ENCODE measurements at places on chromosomes 11 and 22.

DNA sequence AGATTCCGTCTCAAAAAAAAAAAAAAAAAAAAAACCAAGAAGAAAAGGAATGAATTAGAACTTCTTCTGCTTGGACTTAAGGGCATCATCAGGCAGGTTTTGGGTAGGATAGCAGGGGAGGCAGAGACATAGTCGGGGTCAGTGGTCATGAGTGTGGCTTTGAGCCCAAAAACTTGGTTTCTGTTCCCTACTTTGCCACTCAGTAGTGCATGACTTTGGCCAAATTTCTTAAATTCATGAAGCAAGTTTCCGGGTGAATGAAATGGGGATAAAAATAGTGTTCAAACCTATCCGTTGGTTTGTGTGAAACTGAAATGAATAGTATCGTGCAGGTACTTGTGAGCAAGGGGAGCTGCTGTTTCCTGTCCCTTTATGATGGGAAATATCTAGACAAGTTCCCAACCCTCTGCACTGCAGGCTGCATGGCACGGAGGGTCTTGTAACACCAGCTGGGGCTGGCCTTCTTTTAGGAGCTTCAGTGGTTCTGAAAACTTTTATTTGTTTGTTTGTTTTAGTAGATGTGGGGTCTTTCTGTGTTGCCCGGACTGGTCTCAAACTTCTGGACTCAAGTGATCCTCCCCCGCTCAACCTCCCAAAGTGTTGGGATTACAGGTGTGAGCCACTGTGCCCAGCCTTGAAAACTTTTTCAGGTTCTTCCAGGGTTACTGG is 18.4 kb downstream of the NEAT1 start:
- DNase-seq, result no peak

DNA sequence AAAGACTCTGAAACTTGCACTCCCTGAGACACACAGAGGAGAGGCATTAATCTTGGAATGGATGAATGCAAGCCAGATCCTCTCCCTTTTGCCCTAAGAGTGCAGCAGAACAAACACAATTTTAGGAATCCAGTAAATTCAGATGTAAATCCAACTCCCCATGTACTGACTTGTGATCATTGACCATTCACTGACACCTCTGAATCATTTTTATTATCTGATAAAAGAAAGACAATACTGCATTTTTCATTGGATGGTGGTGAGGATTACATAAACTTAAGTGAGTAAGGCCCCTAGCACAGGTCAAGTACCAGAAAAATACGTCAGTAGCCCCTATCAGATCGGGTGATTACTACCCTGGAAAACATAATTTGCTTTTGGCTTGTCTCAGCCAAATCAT is 782.9 kb upstream of the API5 start:
- DNase-seq, result no peak

DNA sequence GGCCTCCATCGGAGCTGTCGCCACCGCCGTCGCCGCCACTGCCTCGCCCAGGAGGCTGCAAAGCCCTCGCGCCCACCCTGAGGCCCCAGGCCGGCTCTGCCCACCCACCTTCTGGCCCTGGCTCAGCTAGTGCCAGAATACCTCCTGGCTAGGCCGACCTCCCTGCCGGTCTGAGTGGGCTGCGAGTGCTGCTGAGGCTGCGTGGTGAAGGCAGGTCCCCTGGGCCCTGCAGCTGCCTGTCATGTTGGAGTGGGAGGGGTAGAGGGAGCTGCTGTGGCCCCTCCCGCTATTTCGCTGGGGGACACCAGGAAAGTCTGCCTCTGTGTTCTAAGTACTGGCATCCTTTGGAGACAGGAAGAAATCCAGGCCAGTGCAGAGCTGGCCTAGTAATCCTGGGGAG is 34.2 kb downstream of the LRRC10B start:
- DNase-seq, result no peak

DNA sequence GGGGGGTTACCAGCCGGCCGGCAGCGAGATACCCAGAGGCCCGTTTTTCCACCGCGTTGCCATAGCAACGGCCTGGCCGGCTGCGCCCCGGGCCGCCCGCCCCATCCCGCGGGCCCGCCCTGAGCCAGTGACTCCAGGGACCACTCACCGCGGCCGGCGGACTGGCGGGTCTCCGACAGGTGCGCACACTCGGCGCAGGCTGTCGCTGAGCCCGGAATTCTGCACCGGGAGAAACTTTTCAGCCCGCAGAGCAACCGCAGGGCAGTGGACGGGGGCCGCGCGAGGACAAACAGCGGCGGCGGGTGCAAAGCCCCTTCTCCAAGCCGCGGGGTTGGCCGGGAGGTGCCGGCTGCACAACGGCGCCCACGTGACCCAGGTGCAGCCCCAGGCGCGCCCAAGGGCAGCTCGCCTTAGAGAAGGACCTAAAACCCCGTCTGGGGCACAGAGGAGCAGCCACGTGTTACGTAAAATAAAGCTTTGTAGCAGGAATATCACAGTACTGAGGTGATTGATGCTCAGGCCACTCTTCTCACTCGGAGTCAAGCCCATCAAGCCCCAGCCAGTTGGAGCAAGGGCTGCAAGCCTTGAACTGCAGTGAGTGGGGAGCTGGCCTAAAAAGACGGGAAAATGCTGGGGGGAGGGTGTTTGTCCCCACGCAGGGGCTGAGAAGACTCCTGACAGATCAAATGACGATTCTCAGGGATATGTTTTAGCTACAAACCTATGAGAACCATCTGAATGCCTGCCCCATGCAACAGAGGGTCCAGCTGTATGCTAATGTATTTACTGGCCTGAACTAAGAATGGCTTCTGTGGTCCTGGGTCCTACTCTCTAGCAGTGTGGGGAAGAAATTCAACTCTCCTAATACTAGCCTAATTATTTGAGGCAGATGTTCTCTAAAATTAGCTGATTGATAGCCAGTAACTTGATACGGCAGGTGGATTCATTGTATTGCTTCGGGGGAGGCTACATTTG is at the start of gene STK33:
Gene STK33, minus strand, starts transcription at position 294 of the 975 bp plus-strand sequence. CDS start 119,323 bp downstream, outside the sequence.
- DNase-seq, result no peak

DNA sequence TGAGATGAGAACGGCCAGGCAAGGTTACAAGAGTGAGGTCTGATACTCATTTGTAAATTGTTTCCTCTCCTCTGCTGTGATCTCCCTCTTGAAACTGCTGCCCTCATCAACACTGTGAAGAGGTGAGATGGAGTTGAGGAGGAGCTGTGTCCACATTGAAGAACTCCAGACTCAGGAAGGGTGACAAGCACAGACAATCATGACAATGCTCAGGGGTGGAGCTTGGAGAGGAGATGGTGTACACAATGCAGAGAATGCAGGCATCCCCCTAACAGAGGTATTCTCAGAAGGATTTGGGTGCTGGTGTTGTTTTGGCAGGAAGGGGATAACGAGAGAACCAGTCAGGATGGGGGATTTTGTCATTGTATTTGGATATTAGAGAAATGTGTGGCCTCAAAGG is 21.5 kb upstream of the MMP7 start:
- DNase-seq, result no peak

DNA sequence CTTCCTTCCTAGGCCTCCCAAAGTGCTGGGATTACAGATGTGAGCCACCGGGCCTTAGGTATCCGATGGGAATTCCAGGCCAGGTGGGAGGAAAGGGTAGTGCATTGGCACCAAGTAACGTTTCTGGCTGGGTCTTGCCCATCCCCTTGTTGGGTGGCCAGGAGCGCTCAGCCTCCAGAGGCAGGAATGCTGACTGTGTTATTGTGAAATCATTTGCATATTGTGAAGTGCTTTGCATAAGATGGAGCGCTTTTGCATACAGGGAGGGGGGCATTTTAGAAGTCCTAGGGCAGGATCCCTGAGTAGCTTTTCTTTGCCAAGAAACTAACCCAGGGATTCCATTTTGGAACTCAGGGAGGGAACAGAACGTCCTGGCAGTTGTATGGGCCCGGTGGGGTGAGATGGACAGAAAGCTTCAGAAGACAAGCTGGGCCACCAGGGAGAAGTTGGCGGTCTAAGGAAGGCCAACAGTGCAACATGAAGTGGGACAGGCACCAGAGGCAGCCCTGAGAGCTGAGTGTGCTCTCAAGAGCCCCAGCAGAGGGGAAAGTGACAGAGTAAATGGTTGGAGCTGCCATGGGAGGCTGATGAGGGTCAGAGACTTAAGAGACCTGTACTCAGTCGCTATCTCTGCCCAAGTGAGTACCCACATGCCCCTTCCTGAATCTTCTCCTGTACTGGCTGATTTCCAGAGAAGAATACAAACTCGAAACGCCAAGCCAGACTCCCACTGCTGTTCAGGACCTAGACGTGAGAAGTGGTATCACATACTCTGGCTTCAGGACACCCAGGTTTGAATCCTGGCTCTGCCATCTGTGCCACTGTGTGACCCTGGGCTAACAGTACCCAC is 1.3 kb upstream of the SLC39A13 start:
- no peak for DNase-seq

DNA sequence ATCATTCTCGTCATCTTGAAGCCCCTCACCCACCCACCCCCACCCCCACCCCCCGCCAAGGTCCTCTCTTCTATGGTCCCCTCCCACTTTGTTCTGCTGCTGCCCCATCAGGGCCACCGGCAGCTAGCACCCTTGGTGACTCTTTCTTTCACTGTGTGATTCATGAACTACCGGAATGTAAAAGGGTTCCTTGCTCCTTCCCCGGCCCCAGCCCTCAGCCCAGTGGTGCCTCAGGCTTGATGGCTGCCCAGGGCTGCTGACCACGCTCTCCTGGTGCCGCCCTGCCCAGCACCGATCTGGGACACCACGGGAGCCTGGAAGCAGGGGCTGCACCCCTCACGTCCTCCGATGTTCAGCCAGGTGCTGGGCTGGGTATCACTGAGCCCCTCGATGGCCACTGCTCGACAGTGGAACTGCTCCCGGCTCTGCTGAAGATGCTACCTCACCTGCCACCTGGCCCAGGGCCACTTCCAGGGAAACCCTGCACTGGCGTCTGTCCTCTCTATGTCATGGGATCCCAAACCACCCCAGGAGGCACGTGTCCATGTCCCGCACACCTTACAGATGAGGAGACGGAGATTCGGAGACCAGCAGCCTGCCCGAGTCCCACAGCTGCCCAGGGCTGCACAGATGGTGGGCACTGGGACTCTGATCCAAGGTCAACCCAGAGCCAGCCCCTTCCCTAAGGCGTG is 39.7 kb downstream of the IGLL5 start:
- DNase-seq, result no peak

DNA sequence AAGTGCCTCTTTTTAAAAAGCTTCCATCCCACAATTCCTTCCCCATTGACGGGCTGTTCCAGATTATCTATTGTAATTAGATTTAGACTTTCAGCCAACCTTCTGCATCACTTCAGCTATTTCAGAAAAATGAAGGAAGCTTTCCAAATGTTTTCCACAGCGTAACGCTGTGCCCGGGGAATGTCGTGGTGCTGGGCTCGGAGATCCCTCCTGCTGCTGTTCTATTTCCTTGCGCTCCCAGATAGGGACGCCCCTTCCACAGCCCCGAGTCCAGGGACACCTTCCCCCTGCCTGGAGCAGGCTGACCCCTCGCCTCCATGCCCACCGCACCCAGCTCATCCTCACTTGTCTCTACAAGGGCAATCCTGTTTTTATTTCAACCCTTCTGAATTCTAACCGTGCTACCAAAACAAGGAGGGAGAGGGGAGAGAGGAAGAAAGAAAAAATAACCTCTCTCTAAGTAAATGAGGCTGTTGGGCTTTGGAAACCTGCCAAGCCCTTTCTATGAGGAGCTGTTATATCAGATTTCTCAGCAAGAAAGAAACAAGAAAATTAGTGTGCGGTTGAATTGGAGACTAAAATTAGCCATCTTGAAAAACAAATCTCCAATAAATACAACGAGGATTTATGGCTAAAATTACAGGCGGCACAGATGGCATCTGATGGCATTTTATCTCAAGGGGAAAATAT is 366.9 kb downstream of the BRD1 start:
- DNase-seq, result no peak

GRCh38 chr22:23497016-23497885 is 82.8 kb downstream of the IGLL1 start:
- DNase-seq, result no peak

GRCh38 chr11:131668500-131669400 is 298.3 kb downstream of the NTM start:
- no peak for DNase-seq

- no peak for DNase-seq
Measured at GRCh38 chr11:776561-777287, 563 bp downstream of the GATD1 start.

DNA sequence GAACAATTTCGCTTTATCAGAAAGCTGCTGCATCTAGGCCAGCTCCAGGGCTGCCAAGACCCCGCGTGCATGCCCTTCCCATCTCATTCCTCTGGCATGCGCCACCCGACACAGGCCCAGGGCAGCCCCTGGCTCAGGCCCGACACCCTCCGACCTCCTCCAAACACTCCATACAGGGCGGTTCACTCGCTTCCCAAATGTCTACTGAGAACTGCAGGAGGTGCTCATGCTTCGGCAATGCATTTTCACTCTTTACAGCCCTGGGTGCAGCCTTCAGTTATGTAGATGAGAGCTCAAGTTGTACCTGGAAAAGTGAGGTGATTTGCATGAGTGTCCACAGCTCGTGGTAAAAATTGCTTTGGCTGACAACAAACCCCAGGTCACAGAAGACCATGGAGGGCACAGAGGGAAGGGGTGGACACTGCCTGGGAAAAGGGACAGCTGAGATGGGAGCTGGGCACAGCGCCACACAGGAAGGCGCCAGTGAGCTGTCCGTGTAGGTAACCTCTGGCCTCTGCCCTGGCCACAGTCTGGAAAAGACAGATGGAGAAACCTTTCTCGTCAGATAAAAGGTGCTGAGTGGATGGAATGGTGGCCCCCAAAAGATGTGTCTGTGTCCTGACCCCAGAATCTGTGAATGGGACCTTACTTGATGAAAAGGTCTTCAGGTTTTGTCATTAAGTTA is 1351.9 kb downstream of the BRD1 start:
- no peak for DNase-seq

GRCh38 chr22:49513358-49513851 is 314.3 kb downstream of the BRD1 start:
- no peak for DNase-seq

DNA sequence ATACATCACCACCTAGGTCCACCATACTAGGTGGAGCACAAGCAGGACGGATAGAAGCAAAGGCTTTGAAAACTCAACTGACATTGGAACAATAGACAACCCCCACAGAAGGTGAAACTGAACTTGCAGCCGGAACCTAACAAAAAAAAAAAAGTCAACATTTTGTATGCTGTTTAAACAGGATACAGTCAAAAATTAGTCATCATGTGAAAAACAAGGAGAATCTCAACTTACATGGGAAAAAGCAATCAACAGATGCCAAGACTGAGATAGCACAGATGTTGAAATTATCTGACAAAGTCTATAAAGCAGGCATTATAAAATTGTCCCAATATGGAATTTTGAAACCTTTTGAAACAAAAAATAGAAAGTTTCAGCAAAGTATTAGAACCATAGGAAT is 123.8 kb downstream of the RAB38 start:
- DNase-seq, result no peak

GRCh38 chr11:121327553-121327952 is 35.0 kb downstream of the SC5D start:
- no peak for DNase-seq

GRCh38 chr11:4699697-4700435 is 2.2 kb upstream of the OR51E2 start:
- DNase-seq, result no peak

DNA sequence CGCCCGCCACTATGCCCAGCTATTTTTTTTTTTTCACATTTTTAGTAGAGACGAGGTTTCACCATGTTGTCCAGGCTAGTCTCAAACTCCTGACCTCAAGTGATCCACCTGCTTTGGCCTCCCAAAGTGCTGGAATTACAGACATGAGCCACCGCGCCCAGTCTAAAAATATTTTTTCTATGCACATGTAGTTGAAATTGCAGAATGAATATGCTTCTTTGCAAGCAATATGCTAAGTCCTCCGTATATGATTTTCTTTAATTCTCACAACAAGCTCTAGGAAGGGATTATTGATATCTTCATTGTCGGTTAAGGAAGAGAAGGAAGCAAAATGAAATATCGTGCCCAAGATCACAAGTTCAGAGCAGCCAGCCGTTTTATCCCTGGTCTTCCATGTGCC is 30.1 kb upstream of the SYT13 start:
- DNase-seq, result no peak
